ENCODE measurements at places on chromosomes 4 and X. TPM values are rescaled to one million over a fixed set of nuclear protein-coding genes. Genes with fewer than 3 reads are reported as not detected.

GRCh38 chr4:39745920-39746319 is 48.0 kb downstream of the UBE2K start:
- H3K27ac ChIP-seq, result no peak overlapping the region
- no peaks in the 10 kb centered on the region for H3K4me1 ChIP-seq
- no peak overlapping the region for H3K4me3 ChIP-seq
- H3K27me3 ChIP-seq, result no peaks in the 10 kb centered on the region

GRCh38 chrX:3346501-3347259 is at the start of gene MXRA5:
Gene MXRA5 (minus strand): TSS chrX:3346652. CDS start chrX:3343833, 2,819 bp downstream.
- H3K4me1 ChIP-seq, result peaks cover 3% of the 10 kb centered on the region
- H3K36me3 ChIP-seq, result peaks cover 2% of the 10 kb centered on the region
- peaks cover 80% of the 10 kb centered on the region for H3K27me3 ChIP-seq
- H3K4me3 ChIP-seq, result peak within 1 kb of the TSS; percentile 66
- no peak within 1 kb of the TSS for H3K27ac ChIP-seq

DNA sequence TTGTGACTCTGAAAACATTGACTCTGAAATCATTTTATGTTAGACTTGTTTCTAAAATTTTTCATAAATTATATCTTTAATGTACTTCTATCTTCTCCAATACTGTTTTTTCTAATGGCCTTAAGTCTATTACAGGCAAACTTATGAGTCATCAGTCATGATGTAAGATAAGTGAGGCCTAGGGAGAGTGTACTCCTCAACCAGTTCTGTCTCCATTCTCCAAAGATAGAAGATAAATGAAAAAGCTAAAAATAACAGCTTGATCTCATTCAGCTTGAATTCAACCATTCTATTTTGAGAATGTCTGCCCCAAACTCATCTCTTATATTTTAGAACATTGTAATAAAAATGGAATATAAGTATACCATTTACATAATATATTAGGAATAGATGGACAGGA is 34.5 kb downstream of the STBD1 start:
- no peak for DNase-seq
- no peaks in the 10 kb centered on the region for H3K27me3 ChIP-seq
- H3K27ac ChIP-seq, result no peak overlapping the region
- H3K4me1 ChIP-seq, result peaks cover 37% of the 10 kb centered on the region
- H3K36me3 ChIP-seq, result no peaks in the 10 kb centered on the region

DNA sequence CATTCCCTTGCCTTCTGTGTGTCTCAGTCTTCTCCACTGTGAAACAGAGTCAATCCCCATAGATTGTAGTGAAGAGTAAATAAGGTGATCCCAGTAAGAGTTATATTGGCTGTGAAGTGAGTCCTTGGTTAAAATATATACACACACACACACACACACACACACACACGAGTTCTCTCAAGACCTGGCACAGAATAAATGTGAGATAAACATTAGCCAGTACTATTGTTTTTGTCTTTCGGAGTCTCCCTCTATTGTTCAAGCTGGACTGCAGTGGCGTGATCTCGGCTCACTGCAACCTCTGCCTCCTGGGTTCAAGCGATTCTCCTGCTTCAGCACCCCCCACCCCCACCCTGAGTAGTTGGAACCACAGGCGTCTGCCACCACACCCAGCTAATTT is 44.8 kb upstream of the FAM156A start:
- no peaks in the 10 kb centered on the region for H3K36me3 ChIP-seq
- H3K4me3 ChIP-seq, result no peak overlapping the region
- H3K27me3 ChIP-seq, result peaks cover 2% of the 10 kb centered on the region

- peaks cover 14% of the 10 kb centered on the region for H3K27me3 ChIP-seq
- no peaks in the 10 kb centered on the region for H3K4me1 ChIP-seq
- H3K4me3 ChIP-seq, result no peak overlapping the region
- no peak for DNase-seq
- no peaks in the 10 kb centered on the region for H3K36me3 ChIP-seq
Measured at GRCh38 chr4:80171656-80172055, 25.6 kb upstream of the PRDM8 start.

DNA sequence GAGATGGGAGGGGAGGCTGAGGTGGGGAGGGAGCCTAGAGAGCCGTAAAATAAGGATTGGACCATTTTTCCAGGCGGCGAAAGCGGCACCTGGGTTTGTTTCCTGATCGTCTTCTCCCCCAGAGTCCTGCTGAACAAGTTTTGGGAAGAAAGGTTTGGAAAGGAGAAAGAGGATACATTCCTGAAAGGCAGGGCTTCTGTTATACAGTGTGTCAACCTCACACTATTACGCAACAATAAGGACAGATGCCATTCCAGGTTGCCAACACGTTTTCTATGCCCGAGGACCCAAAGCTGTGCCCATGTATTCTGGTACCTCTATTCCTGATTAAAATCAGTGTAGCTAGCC is 658 bp downstream of the SCOC start:
- no peak overlapping the region for H3K4me3 ChIP-seq
- peaks cover 34% of the 10 kb centered on the region for H3K4me1 ChIP-seq
- no peaks in the 10 kb centered on the region for H3K27me3 ChIP-seq
- DNase-seq, result no peak
- H3K27ac ChIP-seq, result peak overlapping the region; percentile 99

GRCh38 chr4:113574636-113575103 is 186.9 kb downstream of the CAMK2D start:
- H3K4me3 ChIP-seq, result no peak overlapping the region
- H3K27me3 ChIP-seq, result no peaks in the 10 kb centered on the region
- peaks cover 17% of the 10 kb centered on the region for H3K4me1 ChIP-seq
- no peak for DNase-seq
- peaks cover 8% of the 10 kb centered on the region for H3K36me3 ChIP-seq

DNA sequence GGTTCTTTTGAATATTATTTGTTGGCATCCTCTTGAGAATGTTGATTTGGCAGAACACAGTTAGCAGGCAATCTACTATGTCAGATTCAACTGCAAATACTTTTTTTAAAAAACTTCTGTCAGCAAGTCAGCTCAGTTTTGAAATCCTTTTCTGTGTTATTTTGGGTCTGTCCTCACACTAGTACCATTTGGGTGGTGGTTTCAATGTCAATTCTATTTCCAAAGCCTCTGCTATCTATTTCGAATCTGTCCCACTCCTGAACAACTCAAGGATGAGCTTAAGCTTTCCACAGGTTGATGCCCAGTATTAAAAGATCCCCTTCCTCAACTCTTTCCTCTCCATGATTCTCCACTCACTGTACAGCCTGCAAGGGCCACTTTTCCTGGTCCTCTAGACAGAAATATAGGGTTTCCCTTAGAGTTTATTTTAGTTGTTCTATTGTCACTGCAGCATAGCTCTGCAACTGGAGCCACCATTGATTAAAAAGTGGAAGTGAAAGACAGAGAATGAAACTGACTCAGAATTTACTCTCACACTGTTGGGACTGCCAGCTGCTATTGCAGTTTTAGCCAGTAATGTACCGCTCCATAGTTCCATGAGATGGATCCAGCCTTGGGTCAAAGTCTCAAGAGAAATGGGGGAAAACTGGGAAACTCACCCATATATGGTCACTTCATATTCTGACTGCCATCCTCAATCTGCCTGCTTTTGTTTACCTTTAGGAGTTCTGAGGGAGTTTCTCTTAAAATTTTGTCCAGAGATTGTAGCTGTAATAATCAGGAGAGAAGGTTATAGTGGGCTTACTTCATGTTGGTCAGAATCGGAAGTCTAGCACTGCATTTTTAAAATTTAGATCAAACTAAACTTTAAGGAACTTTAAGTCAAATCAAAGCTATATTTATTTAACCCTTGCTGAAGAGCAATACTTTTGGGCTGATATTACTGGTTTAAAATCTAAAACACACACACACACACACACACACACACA is 14.6 kb downstream of the HDX start:
- H3K27ac ChIP-seq, result no peak overlapping the region
- no peak for DNase-seq
- no peak overlapping the region for H3K4me3 ChIP-seq

GRCh38 chr4:168592676-168593075 is 95.8 kb downstream of the PALLD start:
- H3K36me3 ChIP-seq, result no peaks in the 10 kb centered on the region
- H3K4me1 ChIP-seq, result peaks cover 11% of the 10 kb centered on the region
- peaks cover 5% of the 10 kb centered on the region for H3K27me3 ChIP-seq
- H3K27ac ChIP-seq, result no peak overlapping the region
- no peak for DNase-seq
- no peak overlapping the region for H3K4me3 ChIP-seq

DNA sequence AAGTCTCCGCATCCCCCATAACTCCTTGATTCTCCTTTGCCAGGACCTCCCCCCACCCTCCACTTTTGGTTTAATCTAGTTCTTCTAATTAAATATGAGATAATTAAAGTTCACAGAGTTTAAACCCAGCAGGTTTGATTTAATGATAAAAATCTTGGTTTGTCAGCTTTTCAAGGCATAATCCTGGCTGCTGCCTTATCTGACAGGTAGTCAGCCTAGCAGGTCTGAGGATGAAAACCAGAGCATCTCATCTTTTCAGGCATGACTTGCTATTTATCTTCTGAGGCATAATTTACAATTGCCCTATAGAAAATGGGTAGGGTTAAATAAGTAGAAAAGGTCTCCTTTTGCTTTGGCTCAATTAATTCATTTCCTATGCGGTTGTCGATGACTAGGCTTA is 591.2 kb downstream of the RPA4 start:
- H3K4me1 ChIP-seq, result peaks cover 1% of the 10 kb centered on the region
- H3K27me3 ChIP-seq, result no peaks in the 10 kb centered on the region
- no peak overlapping the region for H3K4me3 ChIP-seq
- H3K36me3 ChIP-seq, result no peaks in the 10 kb centered on the region
- H3K27ac ChIP-seq, result no peak overlapping the region

GRCh38 chrX:21374994-21375707 is 933 bp downstream of the CNKSR2 start:
- DNase-seq, result peak; percentile 26
- H3K36me3 ChIP-seq, result peaks cover 1% of the 10 kb centered on the region
- H3K27ac ChIP-seq, result peak overlapping the region; percentile 98
- H3K27me3 ChIP-seq, result no peaks in the 10 kb centered on the region

DNA sequence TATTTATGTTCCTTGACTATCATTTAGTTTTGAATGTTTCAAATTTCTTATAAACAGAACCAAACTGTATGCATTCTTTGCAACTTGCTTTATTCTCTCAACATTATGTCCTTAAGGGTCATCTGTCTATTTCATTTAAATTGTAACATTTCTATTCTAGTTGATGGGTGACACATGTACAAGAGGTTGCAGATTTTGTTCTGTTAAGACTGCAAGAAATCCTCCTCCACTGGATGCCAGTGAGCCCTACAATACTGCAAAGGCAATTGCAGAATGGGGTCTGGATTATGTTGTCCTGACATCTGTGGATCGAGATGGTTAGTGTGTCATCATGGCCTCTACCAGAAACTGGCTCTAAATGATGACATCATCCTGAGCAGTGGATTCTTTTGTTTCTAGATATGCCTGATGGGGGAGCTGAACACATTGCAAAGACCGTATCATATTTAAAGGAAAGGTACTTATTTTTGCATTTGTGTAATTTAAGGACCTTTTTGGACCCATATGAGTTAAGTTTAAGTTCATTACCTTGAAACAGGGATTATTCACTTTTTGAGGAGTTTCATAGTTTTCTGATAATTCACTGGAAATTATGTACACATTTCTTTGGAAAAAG is 6.1 kb downstream of the LIAS start:
- H3K27ac ChIP-seq, result no peak overlapping the region
- no peak overlapping the region for H3K4me3 ChIP-seq
- no peaks in the 10 kb centered on the region for H3K27me3 ChIP-seq
- no peak for DNase-seq

DNA sequence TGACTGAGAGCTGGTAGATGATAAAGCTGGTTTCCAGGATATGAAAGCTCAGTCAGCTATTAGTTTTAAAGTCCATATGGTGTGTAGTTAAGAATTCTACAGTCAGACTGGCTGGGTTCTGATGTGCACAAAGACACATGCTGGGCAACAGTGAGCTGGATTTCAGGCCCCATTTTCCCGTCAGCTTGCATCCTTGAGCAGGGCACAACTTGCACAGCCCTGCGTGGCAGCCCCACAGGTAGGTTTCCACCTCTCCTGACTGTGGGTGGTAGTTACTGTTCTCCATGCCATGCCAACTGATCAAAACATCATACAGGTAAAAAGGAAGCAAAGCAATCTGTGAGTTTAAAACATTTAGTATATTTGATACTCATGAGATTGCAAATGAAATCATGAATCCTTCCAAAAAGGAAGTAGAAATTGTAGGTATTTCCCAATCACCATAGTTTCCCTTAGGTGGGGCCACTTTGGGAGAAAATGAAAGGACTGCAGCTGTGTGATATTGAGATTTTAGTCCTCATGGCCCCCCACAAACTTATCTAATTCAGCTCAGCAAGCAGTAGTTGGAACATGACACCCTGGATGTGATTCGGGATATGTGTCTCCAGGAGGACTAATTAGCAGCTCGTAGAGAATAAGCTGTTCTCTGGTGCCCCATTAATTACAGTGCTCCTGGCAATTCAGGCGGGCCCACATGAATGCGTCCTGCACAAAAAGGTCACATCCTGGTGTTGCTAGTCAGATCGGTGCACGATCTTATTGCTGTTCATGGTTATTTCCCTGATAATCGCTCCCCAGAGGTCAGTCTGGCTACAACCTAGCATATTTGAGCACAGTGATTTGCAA is 42.4 kb upstream of the NOCT start:
- no peaks in the 10 kb centered on the region for H3K27me3 ChIP-seq
- H3K27ac ChIP-seq, result no peak overlapping the region
- H3K36me3 ChIP-seq, result no peaks in the 10 kb centered on the region
- DNase-seq, result no peak
- H3K4me3 ChIP-seq, result no peak overlapping the region
- peaks cover 24% of the 10 kb centered on the region for H3K4me1 ChIP-seq

GRCh38 chr4:30028826-30029225 is 691.3 kb upstream of the PCDH7 start:
- no peaks in the 10 kb centered on the region for H3K36me3 ChIP-seq
- H3K27me3 ChIP-seq, result no peaks in the 10 kb centered on the region

GRCh38 chr4:87806520-87806919 is 7.2 kb downstream of the IBSP start:
- H3K27ac ChIP-seq, result no peak overlapping the region
- H3K4me3 ChIP-seq, result no peak overlapping the region

GRCh38 chr4:125313497-125313896 is 1.3 kb upstream of the FAT4 start:
- no peaks in the 10 kb centered on the region for H3K36me3 ChIP-seq
- DNase-seq, result peak; percentile 39
- peaks cover 33% of the 10 kb centered on the region for H3K27me3 ChIP-seq
- H3K4me1 ChIP-seq, result peaks cover 18% of the 10 kb centered on the region

DNA sequence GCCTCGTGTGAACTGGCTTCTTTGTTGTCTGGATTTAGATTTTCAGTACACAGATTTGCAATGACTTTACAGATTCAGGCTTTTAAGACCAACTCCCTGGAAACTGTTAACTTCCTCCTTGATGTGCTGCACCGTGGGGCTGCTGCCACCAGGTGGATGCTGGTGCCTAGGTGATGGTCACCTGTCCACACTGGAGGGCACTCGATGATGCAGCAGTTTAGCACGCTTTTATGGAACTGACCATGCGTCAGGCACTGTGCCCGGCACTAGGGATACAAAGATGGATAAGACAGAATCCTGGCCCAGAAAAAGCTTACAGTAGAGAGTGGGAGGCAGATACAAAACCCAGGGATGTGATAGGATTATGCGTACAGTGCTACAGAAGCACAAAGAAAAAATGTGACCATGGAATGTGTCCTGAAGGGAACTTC is 180.7 kb downstream of the CEP135 start:
- H3K27me3 ChIP-seq, result no peaks in the 10 kb centered on the region
- peaks cover 1% of the 10 kb centered on the region for H3K36me3 ChIP-seq
- H3K4me3 ChIP-seq, result no peak overlapping the region
- H3K4me1 ChIP-seq, result peaks cover 19% of the 10 kb centered on the region
- DNase-seq, result no peak
- H3K27ac ChIP-seq, result peak overlapping the region; percentile 68

Gene VEGFC
- 0.67 TPM for total RNA-seq

Gene CSTF2
- total RNA-seq, result 20.2 TPM

Gene PRR32
- not detected for total RNA-seq

Gene CT45A5
- not detected for total RNA-seq

Gene ENPEP
- total RNA-seq, result 1.4 TPM

Gene SUPT20HL2
- not detected for total RNA-seq

Gene TRIM60
- total RNA-seq, result not detected

Measured in progenitor cell of endocrine pancreas (in vitro differentiated cells).